Small intestine (tissue), 16 donors: ENCODE measurements at places on chromosomes 3 and 15.

DNA sequence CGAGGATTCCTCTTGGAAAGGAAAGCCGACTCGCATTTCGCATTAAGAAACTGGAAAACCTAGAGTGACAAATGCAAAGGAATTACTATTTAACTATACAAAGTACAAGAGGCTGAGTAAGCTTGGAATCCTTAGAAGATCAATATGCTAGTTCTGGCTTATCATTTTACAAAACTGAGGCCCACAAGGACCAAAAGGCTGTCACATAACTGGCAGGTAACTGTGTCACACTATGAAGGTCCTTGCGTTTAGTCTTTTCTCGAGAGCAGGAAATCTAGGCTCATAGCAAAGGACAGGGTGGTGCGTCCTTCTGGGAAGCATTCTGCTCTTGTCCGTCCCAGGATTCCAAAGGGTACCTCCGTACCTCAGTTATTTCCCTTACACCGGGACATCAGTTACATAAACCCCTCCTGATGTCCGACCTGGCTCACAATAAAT is 629 bp downstream of the RPL24 start:
- DNase-seq = no peak

DNA sequence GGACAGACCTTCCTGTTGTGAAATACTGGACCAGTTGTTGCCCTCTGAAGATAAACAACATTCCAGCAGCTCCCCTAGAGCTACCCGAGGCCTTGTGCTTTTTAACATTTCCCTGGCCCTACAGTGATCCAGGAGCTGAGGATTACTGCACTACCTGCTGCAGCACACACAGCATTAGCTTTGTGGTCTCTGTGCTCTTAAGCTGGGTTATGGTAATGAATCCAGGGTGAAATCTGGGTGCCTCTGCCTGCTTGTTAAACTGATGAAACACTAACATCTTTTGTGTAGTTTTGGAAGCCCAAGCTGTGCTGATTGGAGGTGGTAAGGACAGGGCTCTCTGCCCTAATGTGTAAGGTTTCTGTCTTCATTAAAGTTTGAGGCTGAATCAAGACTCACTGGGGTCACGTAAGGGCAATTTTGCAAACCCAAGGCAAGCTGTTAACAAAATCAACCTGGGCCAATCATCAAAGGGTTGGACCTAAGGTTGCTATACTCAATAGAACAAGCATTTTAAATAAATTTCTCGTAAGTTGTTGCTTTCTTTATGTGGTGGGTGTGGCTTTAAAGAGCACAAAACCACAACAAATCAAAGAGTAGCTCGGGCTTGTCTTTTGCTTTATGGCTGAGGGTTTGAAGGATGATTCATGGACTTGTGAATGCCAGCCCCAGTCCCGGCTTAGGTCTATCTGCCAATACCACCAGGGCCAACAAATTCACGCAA is 183.9 kb downstream of the TPRG1 start:
- DNase-seq = peak; percentile 46

- DNase-seq = no peak
Observed at GRCh38 chr3:24154013-24154695, 209.1 kb downstream of the NR1D2 start.

DNA sequence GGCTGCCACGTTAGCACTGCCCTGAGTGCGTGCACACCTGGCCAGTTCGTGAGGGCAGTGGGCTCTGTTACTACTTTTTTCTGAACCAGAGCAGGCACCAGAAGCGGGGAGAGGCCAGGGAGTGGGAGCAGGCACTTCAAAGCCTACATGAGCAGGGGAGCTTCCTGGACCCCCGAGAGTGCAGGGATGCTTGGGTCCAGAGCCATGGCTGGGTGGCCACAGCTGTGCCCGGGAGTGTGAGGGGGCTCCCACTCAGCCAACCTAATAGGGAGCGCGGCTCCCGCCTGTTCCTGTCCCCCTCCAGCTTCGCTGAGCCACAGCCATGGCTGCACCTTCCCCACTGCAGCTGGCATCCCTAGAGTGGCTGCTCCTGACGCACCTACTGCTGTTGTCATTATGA is 1423.3 kb downstream of the SI start:
- no peak for DNase-seq

GRCh38 chr15:52405856-52406255 is 110.3 kb upstream of the MYO5C start:
- no peak for DNase-seq

DNA sequence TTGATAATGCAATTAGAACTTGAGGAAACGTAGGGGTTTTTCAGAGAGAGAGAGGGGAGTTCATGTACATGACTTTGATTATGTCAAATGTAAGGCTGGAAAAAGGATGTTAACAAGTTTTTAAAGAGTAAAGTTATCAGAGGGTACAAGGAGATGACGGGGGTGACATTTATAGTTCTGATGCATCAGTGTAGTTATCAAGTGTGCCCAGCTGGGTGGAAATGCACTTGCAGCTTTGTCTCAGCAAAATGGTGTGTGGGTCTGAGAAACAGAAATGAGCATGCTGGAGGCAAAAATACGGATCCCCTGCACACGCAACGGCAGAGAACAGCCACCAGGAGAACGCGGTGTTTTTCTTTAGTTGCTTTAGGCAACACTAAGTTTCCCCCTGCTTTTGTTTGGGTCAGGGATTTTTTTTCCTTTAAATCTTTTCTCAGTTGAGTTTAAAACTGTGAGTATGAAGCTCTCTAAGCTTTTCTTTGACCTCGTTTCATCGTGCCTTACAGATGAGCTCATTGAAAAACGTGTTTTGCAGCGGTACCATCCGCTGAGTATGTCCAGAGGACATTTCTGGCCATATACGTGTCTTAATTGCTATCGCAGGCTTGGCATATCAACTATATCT is 205.4 kb downstream of the PDZRN3 start:
- DNase-seq = no peak

DNA sequence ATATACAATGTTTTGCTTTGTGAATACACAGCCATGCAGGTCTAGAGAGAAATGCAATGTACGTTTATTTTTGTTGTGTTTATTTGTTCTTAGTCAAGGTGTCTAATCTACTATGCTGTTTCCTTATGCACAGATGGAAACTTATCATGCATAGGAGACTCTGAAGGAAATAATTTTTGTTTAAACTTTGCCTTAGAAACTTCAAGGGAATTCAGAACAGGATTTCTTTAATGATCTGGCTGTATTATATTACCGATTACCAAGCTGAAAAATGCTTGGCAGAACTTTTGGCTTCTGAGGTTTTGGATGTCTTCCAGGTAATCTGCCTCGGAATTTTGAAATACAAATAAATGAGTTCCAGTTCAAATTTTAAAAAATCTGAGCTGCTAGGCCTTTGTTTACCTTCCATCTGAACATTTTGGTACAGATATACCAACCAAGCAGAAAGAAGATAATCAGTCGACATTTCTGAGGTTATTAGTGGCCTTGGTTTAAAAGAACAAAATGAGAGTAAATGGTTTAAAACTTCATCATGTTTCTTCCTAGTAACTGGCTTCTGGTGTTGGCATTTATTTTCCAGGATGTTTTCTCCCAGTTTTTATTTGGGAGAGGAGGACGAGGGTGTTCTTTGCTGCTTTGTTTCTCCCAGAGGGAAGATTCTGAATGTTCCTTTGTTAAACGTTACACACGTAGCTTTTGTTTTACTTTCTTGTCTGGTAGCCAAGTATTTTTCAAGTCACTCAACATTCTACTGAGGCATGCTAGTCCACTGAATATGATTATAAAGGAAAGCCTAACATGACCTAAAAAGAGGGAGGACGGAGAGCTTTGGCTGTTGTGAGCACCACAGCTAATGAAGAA is 421.8 kb upstream of the TBL1XR1 start:
- DNase-seq = no peak

DNA sequence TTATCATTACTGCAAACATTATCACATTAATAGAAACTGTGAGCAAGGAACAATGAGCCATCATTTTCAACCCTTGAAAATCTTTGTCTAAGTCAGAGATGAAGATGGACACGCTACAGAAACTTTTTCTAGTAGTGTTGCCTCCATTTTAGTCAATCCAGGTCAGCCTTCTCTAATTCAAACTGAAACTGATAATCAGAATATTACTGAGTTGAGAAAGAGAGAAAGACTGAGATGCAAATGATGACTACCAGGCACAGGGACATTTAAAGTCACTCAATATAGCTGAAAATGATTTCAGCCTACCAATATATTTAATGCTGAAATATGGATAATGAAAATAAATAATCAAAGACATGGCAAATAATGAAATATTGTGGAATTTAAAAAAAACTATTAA is 261.4 kb downstream of the GBE1 start:
- DNase-seq = no peak

DNA sequence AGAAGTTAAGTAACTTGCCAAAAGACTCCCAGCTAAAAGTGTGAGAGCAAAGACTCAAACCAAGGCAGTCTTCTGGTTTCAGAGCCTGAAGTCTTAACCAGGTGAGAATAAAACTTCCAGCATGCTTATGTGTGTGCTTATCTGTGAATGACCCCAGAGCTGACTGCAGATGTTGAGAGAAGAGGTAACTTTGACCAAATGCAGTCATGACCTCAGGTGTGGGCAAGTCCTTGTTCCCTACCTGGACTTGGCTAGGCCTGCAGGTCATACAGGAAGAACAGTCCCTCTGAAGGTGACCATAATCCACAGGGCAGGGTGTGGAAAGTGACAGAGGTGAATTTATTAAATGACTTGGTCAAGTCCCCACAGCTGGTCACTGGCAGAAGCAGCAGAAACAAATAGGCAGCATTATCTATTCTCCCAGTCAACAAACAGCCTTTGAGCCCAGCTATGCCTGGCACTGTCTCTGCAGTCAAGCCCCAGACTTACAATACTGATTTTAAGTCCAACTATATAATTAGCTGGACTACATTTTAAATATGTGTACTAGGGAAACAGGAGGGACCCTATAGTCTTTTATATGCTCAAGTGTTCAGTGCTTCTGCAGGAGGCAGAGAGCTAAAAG is 3.0 kb upstream of the CPEB1 start:
- no peak for DNase-seq

DNA sequence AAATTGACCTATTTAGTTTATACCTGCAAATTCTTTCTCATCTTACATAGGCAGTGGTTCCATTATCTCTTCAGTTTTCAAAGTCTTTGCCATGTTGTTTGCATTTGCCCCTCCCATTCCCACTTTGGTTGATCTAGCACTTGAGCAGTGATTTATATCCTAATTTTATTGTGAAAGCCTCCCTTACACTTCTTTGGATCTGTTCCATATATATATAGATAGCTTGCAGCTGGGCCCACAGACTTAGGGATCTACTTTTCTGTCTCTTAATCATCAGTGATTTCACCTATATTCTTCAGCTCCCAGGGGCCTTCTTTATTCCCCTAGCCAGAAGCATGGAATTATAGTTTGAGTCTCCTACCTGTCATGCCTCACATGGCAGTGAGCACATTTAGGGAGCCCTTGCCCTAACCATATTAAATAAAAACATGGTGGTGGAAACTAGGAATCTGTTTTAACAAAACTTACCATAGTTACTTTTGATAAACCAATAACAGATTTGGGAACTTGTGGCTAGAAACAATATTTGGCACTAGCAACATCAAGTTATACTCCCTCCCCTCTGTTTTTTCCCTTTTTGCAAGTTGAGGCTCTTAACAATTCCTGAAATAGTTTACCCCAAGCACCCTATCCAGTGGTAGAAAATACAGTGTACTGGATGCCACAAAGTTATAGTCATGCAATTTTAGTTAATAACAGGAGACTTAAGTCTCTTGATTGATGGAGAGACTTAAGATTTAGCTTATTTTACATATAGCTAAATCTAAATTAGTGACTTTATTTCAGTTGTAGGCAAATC is 41.7 kb downstream of the ARIH1 start:
- DNase-seq = no peak

DNA sequence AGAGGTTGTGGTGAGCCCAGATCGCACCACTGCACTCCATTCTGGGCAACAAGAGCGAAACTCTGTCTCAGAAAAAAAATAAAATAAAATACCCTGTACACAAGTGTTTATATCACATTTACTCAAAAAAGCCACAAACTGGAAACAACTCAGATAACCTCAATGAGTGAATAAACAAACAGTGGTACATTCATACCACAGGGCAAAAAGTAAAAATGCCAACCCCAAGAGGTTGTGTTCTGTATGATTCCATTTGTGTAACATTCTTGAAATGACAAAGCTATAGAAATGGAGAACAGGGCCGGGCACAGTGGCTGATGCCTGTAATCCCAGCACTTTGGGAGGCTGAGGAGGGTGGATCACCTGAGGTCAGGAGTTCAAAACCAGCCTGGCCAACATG is 12.9 kb downstream of the EDC3 start:
- no peak for DNase-seq

DNA sequence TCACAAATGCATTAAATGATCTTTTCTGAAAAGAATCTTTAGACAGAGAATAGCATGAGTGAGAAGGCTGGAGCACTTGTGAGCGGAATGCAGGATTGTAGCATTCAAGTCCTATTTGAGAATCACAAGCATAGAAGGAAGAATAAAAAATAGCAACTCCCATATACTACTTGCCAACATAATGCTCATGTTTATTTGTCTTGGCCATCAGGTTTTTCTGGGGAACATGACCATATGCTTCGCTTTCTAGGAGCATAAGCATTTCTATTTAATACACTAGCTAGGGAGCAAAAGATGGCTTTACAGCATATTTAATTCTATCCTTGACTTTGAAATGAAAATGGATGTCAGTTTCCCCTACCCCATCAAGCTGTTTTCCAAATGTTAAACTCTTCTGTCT is 170.3 kb upstream of the MITF start:
- no peak for DNase-seq

- DNase-seq = no peak
Observed at GRCh38 chr3:51954105-51954504, 1.1 kb upstream of the GPR62 start.

GRCh38 chr3:177195242-177195991 is 1.9 kb downstream of the TBL1XR1 start:
- DNase-seq = no peak

- no peak for DNase-seq
Observed at GRCh38 chr3:154829929-154830328, 250.2 kb upstream of the MME start.

- DNase-seq = no peak
Observed at GRCh38 chr15:57646087-57646486, 54.4 kb downstream of the MYZAP start.

GRCh38 chr3:118949113-118949760 is 85.4 kb downstream of the IGSF11 start:
- DNase-seq = no peak

DNA sequence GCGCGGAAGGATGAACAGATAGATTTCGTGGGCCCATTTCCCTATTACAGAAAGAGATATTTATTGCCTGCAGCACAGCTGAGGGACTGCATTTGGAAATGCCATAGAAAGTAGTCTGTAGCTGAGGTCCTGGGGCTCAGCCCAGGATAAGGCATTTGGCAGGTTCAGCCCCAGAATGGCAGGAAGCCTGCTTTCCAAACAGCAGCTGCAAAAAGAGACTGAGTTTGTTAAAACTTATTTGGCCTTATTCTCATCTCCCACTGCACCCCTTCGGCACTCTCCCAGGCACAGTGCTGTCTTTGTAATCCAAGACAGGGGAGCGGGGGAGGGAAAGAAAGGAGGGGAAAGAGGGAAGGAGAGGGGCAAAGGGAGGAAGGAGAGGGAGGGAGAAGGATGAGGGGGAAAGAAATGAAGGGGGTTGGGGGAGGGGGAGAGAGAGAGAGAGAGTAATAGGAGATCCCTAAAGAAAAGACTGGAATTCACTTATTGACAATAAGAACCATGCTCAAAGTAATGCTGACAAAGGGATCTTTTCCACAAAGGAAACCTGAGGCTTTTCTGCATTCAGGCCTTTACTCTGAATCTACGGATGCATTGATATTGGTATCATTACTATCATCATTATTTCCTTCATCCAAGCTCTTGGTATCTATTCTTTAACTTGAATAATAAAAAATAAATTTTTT is 94.0 kb upstream of the LRRN1 start:
- DNase-seq = no peak
